ENCODE measurements at places on chromosomes 12 and 14. TPM values are rescaled to one million over a fixed set of nuclear protein-coding genes. Genes with fewer than 3 reads are reported as not detected.

The KLRK1 gene
- 0.43 TPM for total RNA-seq

The SMIM41 gene
- not detected for total RNA-seq

The LMNTD1 gene
- not detected for total RNA-seq

The ANKRD33 gene
- not detected for total RNA-seq

The RNASE3 gene
- total RNA-seq, result not detected

The TESPA1 gene
- 221 TPM for total RNA-seq

The TSPAN19 gene
- total RNA-seq, result not detected

The C1QL4 gene
- total RNA-seq, result not detected

The ARHGAP5 gene
- total RNA-seq, result 31.2 TPM

The SLC16A7 gene
- 43.7 TPM for total RNA-seq

The DPPA3 gene
- not detected for total RNA-seq

The LALBA gene
- not detected for total RNA-seq

The TPPP2 gene
- total RNA-seq, result not detected

The ASB2 gene
- total RNA-seq, result 58.1 TPM

The UBC gene
- 854 TPM for total RNA-seq

The SPX gene
- 0.52 TPM for total RNA-seq

The INHBC gene
- not detected for total RNA-seq

The IFI27 gene
- 13.6 TPM for total RNA-seq

The SNRNP35 gene
- total RNA-seq, result 32.4 TPM

The CCDC184 gene
- total RNA-seq, result not detected

Data from T-helper 2 cell treated with Interferon-gamma antibody and Interleukin-4, amounts not matched to agents 100 ng/mL and 5 ng/mL, for 36 hours (primary cell).